Fibroblast of mammary gland (primary cell): ENCODE measurements at places on chromosomes 1 and 21.

DNA sequence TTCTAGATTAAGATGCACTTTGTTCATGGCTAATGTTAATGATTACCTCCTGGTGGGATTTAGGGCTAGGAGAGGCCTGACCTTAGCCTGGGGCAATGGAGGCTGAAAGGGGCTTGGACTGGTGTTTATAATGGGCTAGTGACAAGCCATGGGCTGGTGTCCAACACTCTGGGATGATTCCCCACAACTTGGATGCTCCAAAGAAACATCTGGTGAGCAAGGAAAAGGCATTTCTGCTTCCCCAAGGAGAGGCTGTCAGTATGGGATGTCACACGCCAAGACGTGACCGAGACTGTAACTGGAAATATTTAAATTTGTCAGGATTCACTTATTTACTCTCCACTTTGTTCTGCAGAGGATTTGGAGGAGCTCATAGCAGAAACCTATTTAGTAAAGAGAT lies 45.2 kb downstream of the PTPRU start:
- DNase-seq: no peak

DNA sequence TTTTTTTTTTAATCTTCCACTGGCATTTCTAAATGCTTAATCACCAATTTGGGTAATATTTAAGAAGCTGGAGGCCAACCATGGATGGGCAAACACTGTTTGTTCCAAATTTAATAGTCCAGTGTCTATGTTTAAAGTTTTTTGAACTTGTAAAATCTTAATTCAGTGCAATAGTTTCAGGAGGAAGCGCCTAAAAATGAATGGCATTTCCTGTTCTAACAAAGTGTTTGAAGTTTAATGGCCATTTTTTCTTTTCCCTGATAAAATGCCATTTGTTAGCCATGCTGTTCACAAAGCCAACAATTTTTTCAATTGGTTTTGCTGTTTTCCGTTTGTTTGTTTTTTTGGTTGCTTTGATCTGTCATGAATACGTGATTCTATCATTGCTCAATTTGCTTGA lies 552.1 kb downstream of the LMO4 start:
- DNase-seq: no peak

- no peak for DNase-seq
Measured at GRCh38 chr1:199913318-199913717, 114.2 kb upstream of the NR5A2 start.

- DNase-seq: peak; percentile 72
Measured at GRCh38 chr1:11062965-11063401, 3.2 kb upstream of the SRM start.

DNA sequence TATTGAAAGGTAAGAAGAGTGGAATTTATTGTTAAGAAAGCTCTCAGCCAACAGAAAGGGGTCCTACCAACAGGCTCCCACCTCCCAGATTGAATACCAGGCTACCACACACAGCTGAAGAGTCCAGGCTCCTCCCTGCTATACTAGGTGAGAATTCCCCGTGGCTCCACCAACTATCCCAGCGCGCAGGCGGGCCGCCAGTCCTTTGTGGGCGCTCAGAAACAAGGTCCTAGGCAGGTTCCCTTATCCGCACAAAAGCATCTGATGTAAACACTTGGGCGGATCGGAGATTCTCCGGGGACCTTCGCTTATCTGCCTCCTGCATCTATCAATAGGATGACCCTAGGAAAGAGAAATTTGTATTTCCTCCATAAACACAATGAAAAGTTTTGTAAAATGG lies 423.9 kb upstream of the ADGRL4 start:
- no peak for DNase-seq

DNA sequence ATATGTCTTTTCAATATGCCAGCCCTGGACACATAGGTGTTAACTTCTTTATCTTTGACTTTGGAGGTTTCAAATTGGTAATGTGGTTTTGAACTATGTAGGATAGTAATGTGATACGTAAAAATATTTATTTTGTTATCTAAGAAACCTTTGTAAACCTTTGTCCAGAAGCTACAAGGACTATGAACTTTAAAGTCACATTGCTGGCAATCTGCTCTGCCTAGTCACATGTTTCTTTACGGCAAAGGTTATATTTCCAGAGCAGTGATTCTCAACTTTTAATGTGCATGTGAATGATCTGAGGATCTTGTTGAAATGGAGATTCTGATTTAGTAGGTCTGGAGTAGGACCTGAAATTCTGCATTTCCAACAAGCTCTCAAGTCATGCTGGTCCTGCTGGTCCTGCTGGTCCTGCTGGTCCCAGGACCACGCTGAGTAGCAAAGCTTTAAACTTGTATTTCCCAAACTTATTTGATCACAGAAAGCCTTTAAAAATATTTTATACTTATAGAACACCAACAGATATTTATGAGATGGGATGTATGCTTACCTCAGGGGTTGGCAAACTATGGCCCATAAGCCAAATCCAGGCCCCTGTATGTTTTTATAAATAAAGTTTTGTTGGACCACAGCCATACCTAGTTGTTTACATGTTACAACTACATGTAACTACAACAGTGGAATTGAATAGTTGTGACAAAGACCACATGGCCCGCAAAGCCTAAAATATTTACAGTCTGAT lies 57.9 kb upstream of the QSOX1 start:
- DNase-seq: no peak

GRCh38 chr1:73948055-73948454 lies 249.9 kb downstream of the LRRIQ3 start:
- DNase-seq: no peak

DNA sequence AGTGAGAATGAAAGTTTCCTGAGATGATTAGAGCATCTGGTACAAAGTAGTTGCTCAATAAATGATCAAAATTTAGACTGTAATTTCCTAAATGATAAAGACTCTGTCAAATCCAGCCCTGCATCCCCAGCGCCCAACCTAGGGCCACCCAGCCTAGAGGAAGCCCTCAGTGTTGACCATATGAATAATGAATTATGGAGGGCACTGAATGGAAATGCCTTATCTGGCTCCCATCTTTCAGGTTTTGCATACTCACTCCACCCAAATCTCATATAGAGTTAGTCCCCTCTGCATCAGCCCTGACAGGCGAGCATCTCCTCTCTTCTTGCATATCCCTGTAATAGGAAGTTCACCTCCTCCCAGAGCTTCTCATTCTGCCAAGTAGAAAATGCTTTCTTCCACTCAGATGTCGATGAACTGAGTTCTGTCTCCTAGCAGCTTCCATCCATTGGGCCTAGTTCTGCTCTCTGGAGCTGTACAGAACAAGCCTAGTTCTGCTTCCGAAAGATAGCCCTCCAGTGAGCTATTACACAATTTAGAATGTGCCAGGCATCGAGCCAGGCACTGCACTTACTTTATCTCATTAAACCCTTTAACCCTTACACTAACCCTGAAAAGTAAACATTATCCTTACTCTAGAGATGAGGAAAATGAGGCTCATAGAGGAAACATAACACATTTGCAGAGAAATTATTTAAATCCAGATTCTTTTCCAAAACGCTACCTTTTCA lies 20.9 kb downstream of the COA7 start:
- DNase-seq: no peak

GRCh38 chr1:166675213-166675612 lies 164.1 kb upstream of the POGK start:
- DNase-seq: no peak

DNA sequence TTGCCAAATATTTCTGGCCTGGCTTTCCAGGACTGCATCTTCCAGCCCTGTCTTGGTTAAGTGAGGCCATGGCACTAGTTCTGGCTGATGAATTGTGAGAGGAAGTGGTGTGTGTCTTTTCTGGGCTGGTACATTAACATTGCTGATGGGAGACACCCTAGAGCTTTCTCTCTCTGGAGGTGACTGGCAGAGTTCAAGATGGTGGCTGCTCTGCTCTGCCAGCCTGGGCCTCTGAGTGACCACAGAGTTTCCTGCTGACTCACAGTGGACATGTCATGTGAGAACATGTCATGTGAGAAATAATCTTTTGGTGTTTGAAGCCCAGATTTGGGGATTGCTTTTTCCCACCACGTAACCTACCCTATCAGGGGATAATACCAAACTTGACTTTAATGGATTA lies 218.0 kb upstream of the KIAA0040 start:
- DNase-seq: no peak

DNA sequence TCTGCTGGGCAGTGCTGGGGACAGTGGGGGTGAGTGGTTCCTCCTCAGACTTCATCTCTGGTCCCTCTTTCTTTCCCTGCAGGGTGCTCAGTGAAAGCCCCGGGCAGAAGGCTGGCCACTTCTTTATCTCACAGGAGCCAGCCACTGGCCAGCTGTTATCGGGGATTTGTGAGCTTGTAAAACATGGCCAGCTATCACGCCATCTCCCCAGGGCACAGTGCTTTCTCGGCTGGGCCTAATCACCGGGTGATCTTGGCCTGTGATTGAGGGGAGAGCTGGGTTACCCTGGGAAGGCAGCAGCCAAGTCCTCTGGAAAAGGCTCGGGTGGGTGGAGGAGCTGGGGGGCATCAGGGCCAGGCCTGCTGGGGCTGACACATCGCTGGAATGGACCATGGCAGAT lies 83.0 kb downstream of the IGSF21 start:
- no peak for DNase-seq

DNA sequence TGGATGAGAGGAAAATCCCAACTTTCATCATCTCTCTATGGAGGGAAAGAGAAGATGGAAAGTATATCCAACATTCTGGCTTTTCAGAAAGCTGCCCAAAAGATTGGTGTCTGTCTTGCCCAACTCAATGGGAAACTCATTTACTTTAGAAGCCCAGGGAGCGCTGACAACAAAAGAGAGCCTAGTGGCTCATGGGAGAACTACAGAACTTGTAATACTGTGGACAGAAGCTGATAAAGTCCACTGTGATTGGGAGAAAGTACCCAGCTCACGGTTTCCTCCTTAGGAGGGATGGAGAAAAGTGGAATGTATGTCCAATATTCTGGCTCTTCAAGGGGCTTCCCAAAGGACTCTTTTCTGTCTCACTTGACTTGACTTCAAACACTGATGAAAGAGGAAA lies 66.0 kb downstream of the RGS21 start:
- no peak for DNase-seq

DNA sequence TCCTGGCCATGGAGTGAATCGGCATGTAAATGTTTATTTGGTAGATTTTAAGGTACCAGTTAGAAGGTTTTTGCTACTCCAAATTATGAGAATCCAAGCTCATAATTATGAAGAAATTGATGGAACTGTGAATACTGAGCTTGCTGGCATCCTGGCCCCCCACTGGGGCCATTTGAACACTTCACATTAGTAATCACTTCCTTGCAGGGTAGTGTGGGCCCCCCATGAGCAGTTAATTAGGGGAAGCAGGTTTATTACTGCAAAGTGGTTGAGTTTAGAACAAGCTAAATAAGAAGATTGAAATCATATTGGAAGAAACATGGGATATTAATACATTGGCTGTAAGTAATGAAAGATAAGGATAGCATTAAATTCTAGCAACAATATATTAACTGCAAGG lies 86.7 kb downstream of the S1PR1 start:
- no peak for DNase-seq

GRCh38 chr1:54996359-54996868 lies 2.3 kb upstream of the BSND start:
- DNase-seq: peak; percentile 62

GRCh38 chr1:233364026-233364425 lies 36.5 kb downstream of the MAP3K21 start:
- DNase-seq: no peak

DNA sequence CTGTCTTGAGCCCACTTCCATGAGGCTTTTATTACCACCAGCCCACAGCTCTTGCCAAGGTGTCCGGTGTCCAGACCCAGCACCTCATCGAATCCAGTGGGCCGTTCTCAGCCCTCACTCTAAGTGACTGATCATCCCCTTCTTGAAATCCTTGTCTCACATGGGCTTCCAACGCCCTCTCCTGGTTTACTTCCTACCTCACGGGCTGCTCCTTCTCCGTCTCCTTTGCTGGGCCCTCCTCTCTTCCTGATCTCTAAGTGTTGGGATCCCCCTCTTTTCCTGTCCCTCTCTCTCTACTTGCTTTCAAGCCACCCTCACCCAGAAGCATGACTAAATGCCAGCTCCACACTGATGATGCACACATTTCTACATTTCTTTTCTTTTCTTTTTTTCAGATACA lies 9.0 kb upstream of the RHBG start:
- peak; percentile 74 for DNase-seq

DNA sequence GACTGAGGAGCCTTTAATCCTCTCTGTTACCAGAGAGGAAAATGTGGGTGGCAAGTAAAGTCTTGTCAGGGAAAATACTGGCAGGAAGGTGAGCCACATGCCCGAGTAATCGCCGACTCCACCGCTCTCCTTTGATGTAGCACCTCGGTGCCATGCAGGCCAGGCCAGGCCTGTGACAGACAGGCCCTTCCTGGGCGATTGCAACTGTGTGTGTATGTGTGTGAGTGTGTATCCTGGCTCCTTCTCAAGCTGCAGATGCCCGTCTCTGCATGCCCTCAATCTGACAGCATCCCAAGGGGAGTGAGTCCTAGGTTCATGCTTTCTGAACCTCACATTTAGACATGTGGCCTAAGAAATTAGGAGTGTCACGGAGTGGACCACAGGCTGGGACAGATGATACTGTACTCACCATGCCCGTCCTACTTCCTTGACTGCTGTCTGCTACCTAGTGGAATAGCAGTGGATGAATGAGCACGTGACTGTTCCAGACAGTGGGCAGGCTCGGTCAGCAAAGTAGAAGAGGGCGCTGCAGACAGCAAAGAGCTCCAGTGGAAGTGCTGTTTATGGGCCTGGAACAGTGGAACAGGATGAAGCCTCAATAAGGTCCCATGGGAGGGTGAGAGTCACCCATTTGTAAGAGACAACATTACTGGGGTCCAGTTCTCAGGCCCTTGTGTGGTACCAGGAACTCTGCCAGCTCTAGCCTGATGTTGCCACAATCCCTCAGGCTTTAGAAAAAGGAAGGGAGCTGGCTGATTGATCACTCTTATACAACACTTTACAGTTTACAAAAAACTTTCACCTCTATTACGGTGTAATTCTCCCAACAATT lies 25.3 kb downstream of the SERTAD4 start:
- DNase-seq: peak; percentile 61

DNA sequence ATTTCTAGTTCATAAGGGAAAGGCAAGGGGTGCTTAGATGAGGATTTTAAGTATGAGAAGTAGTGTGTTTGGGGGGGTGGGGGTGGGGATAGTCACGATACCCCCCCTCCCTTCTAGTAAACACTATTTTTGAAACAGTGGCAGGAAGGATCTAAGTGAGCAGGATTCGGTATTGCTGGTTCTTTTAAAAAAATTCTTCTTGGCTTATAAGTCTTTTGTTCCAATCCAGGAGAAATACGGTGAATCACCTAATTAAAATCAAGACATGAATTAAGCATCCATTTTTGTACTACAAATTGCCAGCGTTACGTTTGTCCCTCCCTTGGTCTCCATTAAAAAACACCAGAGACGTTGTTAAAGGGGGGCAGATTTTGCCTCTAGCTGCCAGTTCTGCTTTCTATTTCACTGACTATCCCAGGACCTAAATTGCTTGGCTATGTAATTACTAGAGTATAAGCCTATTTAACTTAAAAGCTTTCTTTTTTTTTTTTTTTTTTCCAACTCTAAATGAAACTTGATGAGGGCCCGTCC lies 911 bp downstream of the LMO4 start:
- DNase-seq: peak; percentile 35

DNA sequence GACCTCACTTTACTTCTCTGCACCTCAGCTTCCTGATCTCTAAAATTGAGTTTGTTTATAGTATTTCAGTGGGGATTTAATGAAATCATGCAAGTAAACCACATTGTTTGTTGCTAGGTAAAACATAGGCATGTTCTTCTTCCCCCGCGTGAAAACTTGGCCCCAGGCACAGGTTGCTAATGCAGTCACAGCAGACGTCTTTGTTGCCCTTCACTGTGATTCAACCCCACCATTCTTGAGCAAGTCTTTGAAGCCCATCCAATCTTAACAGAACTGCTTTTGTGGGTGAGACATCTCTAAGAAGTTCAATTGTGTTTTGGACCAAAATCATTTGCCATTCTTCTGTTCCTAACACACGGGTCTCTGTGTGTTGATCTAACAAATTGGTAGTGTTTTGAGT lies 185.5 kb downstream of the ZNF281 start:
- DNase-seq: peak; percentile 62
